Activated effector memory CD4-positive, alpha-beta T cell treated with Interleukin-2 at 50 U/mL for 16 hours (primary cell): ENCODE measurements at places on chromosomes 11 and 22.

DNA sequence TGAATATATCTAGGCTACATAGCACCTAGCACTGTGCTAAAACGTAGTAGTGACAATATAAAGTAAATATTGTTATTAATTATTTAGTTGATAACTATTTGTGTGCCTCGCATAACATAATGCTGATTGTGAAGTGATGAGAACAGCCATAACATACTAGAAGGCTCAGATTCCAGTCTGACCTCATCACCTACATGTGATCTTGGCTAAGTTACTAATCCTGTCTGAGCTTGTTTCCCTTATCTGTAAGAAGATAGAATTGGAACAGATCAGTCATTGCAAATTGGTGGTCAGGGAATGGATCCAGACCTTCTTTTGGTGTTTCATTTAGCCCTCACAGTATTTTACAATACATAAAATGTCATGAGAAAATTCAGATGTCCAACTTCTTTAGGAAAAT, 103.4 kb upstream of the SEZ6L start:
- no peak for DNase-seq

- peak; percentile 30 for DNase-seq
Observed at GRCh38 chr11:75815345-75816168, 547 bp downstream of the UVRAG start.

DNA sequence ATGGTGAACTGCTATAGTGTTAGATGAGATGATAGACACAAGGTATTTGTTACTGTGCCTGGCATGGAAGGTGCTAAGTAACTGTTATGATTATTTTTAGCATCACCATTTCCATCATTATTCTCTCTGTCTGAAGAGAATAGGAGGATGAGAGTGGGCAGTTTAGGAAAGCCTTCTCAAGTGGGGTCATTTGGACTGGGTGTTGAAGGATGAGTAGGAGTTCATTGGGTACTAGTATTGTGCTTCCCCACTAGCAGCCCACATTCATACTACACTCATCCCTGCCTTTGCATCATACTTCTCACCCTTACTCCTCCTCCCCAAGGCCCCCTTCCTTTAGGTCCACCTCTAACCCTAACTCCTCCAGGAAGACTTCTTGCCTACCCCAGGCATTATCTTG, 20.6 kb downstream of the MYEOV start:
- DNase-seq, result no peak

GRCh38 chr11:22690871-22691270, 24.5 kb downstream of the GAS2 start:
- no peak for DNase-seq

DNA sequence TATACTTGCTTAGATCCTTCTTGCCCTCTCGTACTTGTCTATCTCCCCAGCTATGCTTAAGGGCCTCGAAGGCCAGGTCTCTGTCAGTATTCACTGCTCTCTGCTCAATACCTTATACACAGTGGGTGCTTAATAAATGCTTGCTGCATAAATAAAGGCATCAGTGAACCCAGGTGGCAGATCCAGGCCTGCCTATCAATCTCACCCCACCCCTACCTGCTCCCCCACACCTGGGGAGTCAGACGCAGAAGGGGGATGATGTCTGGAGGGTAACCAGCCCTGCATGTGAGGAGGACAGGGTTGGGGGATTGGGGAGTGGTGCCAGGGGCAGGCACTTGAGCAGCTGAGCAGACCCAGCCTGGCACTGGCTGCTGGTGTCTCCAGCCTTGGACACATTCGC, 430.6 kb downstream of the MN1 start:
- DNase-seq, result no peak

DNA sequence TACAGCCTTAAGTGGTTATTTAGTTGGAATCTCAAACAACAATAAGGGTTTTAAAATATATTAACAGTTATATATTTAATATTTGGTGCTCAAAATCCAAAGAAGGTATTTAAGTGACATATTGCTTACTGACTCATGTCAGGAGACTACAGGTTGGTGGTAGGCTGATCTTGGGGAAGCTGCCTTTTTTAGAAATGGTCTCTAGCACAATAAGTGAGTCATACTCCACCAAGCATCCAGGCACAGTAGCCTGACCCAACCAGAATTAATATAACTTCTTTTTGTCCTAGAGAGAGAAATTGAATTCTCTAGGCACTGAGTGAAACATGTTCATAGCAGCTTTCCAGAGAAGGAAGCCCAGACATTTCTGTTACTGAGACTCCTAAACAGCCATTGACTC, 868.5 kb upstream of the TENM4 start:
- DNase-seq, result no peak

DNA sequence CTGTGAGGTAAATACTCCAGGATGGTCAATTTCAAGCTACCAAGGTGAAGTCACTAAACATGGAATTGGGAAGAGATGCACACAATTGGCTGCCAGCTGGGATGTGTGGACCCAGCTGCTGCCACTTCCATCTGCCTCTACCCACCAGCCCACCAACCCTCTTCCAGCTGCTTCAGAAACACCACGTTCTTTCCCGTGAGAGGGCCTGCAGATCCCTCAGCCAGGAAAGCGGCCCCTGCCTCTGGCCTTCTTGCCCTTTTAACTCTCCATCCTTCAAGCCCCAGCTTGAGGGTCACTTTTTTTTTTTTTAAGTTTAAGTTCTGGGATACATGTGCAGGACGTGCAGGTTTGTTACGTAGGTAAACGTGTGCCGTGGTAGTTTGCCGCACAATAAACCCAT, 20.0 kb downstream of the PRG3 start:
- DNase-seq, result no peak

- no peak for DNase-seq
Observed at GRCh38 chr11:119336744-119337469, 2.6 kb downstream of the RNF26 start.

GRCh38 chr11:108693852-108694251, 29.0 kb downstream of the DDX10 start:
- no peak for DNase-seq

- DNase-seq, result no peak
Observed at GRCh38 chr11:96744697-96745096, 354.9 kb downstream of the JRKL start.

DNA sequence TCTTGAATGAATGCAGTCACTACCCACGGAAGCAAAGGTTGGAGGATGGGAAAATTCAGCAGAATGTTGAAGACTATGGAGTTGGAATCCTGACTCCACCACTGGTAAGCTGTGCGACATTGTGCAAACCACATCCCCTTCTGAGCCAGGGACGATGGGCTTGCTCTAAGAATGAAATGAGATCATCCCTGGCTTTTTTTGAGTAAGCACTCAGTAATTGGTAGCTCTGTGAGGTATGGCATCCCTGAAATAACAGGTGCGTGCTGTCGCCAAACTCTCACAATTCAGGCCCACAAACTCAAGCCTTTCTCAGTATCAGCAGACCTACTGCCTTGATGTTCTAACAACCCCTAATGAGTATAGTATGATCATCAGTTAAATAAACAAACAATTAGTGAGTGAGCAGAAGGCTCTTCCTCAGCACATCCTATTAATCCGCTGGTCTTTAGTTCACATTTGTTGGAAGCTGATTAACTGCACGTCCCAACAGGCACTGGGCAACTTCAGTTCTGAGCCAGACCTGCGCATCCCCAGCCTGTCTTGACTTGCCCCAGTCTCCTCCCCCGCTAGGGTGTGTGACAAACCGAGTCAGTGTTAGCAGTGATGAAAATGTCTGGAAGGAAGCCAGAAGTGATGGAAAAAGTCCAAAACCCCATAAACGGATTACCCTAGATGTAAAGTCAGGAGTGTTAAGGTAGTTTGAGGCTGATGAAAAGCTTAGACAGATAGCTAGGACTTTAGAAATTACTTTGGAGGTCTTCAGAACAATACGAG, 235.5 kb downstream of the GRIK4 start:
- no peak for DNase-seq

- no peak for DNase-seq
Observed at GRCh38 chr11:93492464-93493251, 50.5 kb downstream of the SMCO4 start.

GRCh38 chr11:35045236-35045820, 93.6 kb upstream of the CD44 start:
- DNase-seq, result peak; percentile 63

GRCh38 chr11:34380696-34381095, 22.9 kb upstream of the ABTB2 start:
- no peak for DNase-seq

- peak; percentile 41 for DNase-seq
Observed at GRCh38 chr11:68038718-68039525, at the start of gene TCIRG1. Gene TCIRG1, plus strand, starts transcription at chr11:68039025. Its CDS starts 2,247 bp downstream, at chr11:68041272.

DNA sequence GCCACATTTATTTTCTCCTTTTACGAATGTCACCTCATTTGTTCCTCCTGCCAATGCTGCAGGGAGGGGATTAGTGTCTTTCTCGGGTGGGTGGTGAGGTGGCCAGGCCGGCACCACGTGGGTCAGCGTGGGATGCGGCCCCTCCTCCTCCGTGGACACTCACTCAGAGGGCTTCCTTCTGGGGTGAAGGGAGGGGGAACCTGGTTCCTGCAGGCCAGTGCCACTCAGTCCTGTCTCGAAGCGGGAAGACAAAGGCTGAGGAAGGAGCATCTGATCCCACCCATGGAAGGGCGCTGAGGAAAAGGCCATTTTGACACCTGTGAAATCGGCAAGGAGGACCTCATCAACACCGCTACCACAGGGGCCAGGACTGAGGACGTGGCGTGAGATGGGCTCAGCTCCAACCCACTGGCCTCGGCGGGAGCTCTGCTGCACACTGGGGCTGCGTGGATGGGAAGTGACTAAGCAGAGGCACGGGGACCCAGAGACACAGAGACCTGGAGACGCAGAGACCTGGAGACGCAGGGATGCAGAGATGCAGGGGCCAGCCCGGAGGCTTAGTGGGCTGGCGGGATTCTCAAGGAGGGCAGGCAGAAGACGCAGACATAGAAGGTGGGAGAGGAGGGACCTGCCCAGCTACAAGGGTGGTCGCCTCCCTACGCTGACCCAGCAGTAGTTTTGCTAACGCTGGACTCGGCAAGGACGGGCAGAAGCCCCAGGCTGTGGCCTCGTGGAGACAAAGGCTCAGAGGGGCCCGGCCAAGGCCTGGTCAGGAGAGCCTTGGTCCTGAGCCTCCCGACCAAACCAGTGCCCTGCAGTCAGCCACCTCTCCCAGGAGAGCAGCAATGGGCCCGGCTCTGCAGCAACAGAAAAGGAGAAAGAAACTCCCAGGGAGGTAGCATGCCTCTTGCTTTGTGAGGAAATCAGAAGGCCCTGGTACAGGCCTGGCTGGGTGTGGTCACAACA, 1071.2 kb downstream of the BRD1 start:
- DNase-seq, result no peak

- DNase-seq, result no peak
Observed at GRCh38 chr11:115580927-115581680, 76.9 kb upstream of the CADM1 start.

GRCh38 chr11:129747071-129747470, 68.6 kb upstream of the TMEM45B start:
- no peak for DNase-seq

- DNase-seq, result peak; percentile 13
Observed at GRCh38 chr22:30941363-30941740, 27.2 kb downstream of the MORC2 start.

- DNase-seq, result no peak
Observed at GRCh38 chr22:44425694-44426045, 72.4 kb downstream of the RTL6 start.

DNA sequence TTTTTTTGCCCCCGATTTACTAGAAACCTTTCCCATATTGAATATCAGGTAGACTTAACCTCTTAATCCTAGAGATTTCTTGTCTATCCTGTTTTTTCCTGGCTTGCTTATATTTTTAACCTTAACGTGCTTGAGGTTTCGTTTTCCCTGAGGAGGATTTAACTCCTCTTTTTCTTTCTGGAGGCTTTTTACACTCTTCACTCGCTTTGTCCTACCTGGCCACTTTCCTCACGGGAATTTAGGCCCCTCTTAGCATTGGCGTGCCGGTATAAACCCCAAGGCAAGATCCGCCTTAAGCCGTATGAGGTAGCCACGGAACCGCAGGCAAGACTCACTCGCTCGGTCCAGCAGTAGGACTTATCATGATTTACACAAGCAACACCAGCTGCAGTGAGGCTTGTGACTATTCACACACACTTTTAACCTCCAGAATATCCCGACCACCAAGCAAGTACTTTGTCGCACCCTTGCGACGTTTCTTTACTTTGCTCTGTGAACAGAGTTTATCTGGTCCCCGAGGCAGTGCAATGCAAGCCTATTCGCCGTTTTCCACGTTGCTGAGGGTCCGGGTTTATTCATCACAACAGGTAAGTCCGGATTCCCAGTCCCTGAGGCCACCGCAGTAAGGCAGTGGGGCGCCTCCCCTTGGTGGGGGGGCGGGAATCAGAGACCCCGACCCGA, 20.6 kb upstream of the ALDH3B2 start:
- no peak for DNase-seq

DNA sequence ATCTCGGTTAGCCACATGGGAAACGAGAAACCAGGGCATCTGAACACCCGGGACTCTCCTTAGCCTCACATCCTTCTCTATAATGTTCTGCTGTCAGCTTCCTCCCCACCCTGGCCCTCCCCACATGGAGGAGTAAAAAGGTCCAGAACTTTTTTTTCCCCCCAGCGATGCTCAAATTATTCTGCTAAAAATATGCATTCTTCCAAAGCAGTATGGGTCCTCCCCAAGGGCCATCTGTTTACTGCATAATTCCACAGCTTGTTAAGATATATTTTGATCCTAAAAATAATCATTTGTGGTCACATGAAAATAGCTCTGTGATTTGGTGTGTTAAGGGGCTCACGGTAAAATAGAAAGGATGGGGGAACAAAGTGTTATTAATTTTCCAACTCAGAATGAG, 281.5 kb upstream of the NARS2 start:
- no peak for DNase-seq

DNA sequence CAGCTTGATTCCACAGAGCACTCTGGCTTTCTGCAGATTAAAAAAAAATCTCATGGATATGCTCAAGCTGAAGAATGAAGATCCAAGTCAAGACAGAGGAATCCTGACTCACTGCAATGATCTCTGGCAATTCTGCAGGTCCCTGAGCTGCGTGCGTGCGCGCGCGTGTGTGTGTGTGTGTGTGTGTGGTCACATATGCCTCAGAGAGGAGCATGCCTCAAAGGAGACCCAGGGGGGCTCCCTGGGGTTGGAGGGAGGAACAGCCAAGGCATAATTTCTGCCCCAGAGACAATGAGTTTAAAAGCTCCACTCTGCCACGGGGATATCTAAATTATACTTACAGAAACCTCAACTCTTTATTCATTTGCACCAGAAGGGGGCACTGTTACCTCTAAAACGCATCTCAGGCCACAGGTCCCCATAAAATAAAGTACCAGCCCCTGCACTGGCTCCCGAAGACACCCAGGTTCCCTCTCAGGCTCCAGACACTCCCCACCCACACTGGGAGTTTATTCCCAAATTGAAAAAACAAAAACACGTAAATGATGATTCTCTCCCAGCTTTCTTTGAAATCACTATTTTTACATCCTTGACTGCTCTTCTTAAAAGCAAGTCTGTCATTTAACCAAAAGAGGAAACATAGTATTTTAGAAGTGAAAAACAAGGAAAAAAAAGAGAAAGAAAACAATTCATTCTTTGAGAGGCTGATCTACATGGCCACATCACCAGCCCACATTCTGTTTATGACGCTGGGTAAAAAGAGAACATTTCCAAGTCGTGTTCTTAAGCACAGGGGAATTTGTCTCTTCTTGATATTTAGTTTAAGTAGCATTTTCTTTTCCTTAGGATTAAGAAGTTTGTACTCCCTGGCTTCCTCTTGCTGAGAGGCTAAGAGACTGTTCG, 401.0 kb downstream of the LARGE1 start:
- DNase-seq, result no peak

GRCh38 chr22:42050641-42051180, 19.9 kb downstream of the NAGA start:
- DNase-seq, result no peak

GRCh38 chr11:107257710-107258109, 199.9 kb downstream of the CWF19L2 start:
- no peak for DNase-seq
